ENCODE measurements at places on chromosomes 4 and X.

DNA sequence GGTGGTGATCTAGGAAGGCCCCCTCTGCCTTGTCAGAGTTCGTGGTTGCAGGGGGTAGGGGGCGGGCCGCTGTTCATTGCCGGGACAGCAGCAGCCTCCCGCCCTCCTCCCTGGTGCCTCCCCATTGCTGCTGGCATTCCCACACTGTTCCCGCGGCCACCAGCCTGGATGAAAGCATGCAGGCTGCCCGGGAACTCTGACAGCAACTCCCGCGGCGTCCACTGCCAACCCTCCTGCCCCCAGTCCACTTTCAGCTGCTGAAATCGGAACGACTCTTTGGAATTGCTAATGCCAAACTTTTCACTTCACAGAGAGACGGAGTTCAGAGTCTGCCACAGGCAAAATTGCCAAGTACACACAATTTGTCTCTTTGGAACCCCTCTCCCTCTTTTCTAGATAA is 121.9 kb downstream of the BEND2 start:
- DNase-seq, result no peak

DNA sequence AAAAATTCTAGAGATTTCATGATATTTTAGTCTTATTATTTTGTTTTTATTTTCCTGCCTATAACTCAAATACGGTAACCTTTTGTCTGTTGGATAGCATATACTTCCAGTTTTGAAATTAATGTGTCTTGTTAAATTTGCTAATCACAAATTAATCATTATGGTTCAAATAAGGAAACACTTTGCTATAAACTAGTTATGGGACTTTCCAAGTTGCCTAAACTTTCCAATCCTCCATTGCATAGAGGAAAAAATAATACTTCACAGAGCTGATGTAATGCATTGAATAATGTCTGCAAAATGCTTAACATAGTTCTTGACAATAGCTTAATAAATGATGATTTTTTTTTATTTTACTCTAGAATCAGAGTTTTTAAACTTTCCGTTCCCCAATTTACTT is 4.7 kb downstream of the GUCY1B1 start:
- DNase-seq, result no peak

- no peak for DNase-seq
Measured at GRCh38 chrX:368811-369562, 17.7 kb downstream of the PPP2R3B start.

DNA sequence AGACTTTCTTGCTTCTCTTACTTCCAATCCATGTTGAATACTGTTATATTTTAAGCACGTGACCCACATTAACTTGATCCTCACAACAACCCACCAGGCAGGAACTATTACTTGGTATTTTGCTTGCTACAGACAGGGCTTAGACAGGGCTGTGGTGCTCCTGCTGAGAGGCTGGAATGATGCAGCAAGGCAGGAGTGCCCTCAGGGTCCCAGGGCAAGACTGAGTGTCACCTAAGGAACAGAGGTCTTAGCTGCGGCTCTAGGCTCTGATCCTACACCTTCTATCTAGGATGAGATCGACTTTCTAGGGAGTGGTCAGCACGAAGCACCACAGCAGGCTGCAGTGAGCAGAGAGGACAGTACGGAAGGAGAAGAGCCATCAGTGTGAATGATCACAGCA is 20.0 kb downstream of the TAPT1 start:
- DNase-seq, result no peak

DNA sequence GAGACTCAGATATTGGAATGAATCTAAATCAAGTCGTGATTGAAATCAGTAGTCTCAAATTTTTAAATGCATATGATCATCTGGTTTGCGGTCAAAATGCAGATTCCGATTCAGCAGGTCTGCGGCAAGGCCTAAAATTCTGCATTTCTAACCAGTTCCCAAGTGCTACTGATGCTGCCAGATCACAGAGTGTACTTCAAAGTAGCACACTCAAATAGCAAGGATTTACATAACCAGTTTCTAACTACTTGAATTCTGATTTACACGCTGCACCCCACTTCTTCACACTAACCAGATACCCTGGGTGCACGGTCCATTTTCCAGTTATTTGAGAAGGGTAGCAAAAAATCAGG is 752 bp downstream of the MBTPS2 start:
- no peak for DNase-seq

GRCh38 chr4:89056953-89057398 is at the start of gene FAM13A:
Gene FAM13A (minus strand): TSS chr4:89057185. CDS start chr4:89056964, 221 bp downstream.
- DNase-seq, result peak; percentile 55

DNA sequence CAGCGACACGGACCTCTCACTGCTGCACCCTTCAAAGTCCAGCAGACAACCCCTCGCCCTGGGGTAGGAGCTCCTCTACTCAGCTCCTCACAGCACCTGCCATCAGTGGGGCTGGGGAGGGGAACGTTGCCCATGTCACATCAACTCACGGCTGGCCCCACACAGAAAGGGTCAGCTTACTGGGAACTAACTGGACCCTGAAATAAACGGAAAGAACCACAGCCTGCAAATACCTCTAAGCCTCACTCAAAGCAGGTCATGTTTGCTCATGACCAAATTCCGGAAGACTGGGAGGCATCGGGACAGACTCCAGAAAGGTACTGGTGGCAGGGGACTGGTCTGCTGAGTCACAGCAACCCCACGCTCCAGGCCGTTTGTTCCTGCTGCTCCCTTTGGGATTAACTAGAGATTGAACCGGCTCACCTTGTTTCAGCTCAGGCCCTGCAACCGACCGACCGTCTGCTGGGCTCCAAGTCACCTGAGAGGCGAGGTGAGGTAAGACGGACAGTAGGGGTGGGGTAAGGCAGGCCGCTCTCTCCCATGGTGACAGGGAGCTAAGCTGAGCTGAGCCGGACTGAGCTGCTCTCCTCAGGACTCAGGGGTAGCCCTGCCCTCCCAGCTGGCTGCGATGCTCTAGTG is 5.6 kb downstream of the G6PD start:
- no peak for DNase-seq

GRCh38 chr4:3040452-3041191 is 33.7 kb downstream of the HTT-AS start:
- no peak for DNase-seq

- no peak for DNase-seq
Measured at GRCh38 chr4:126268106-126268505, 953.4 kb downstream of the FAT4 start.

- DNase-seq, result no peak
Measured at GRCh38 chr4:18695733-18696527, 674.4 kb upstream of the LCORL start.

DNA sequence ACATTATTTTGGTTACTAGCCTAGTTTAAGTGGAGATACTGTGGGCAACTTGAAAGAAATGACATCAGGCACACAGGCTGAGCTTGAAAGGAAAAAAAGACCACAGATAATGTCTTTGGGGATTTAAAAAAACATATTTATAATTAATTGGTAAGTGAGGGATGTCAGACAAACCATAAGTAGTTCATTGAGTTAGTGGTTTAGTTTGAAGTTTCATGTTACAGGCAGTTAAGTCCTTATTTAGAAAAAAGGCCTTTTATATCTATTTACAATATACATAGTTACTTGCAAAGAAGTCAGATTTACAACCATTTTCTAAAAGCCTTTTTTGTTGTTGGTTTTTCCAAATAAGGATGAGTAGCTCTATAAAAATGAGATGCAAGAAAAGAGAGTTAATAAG is 89.2 kb downstream of the CDS1 start:
- DNase-seq, result no peak

- no peak for DNase-seq
Measured at GRCh38 chrX:43860646-43861370, 21.4 kb downstream of the MAOB start.

- no peak for DNase-seq
Measured at GRCh38 chr4:121228848-121229247, 64.7 kb upstream of the TNIP3 start.

DNA sequence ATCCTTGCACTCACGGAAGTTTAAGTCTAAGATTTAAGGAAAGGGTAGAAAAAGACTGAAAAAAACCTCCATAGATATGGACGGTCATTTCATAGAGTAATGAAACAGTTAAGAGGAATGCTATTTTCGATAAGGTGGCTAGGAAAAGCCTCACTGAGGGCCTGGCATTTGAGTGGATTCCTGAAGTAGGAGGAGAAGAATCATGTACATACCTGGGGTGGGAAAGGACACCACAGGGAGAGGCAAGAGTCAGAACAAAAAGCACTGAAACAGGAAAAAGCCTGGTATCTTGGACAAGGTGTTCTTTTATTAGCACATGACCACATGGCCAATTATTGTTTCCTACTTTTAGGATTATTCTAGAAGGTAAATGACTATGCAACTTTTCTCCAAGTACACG is 547.2 kb upstream of the DIPK2B start:
- no peak for DNase-seq

- DNase-seq, result no peak
Measured at GRCh38 chrX:45743081-45743533, 542.4 kb upstream of the DIPK2B start.

DNA sequence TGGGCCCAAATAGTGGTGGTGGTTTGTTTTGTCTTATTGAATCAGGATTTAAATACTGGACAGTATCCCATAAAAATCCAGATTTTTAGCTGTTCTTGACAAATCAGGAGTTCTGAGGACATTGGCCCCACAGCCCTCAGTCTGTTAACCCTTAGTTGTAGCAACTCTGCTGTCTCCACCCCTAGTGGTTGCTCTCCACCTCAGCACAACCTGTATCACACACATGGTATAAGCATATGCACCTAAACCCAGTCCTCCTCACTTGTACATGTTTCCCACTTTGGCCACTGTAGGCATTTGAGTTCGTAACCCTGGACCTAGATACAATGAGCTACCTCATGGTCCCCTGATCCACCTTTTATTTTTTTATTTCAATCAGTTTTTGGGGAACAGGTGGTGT is 75.9 kb downstream of the MRPL1 start:
- no peak for DNase-seq

DNA sequence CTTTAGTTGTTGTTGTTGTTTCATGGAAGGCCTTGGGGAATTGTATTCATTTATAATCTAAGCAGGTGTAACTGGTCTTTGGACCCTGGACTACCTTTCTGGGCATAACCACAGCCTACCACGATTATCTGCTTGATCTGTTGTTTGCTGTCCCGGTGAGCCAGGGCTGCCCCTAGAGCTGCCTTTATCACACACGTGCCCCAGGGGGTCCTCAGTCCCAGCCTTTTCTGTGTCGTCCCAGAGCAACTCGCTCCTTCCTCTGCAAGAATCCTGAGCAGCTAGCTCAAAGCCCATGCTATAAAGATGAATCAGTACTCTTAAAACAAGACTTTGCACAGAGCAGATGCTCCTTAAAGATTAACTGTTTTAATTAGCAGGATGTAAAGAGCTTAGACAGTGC is 273.2 kb downstream of the EVC2 start:
- DNase-seq, result no peak
